ENCODE measurements at places on chromosomes 1 and 21.

GRCh38 chr21:38495242-38495641 is 3.0 kb downstream of the ERG start:
- DNase-seq, result no peak

- no peak for DNase-seq
These were observed 57.6 kb downstream of the ZNHIT6 start for GRCh38 chr1:85650645-85651044.

- DNase-seq, result no peak
These were observed 2.2 kb downstream of the TENT5B start for GRCh38 chr1:27010226-27010994.

DNA sequence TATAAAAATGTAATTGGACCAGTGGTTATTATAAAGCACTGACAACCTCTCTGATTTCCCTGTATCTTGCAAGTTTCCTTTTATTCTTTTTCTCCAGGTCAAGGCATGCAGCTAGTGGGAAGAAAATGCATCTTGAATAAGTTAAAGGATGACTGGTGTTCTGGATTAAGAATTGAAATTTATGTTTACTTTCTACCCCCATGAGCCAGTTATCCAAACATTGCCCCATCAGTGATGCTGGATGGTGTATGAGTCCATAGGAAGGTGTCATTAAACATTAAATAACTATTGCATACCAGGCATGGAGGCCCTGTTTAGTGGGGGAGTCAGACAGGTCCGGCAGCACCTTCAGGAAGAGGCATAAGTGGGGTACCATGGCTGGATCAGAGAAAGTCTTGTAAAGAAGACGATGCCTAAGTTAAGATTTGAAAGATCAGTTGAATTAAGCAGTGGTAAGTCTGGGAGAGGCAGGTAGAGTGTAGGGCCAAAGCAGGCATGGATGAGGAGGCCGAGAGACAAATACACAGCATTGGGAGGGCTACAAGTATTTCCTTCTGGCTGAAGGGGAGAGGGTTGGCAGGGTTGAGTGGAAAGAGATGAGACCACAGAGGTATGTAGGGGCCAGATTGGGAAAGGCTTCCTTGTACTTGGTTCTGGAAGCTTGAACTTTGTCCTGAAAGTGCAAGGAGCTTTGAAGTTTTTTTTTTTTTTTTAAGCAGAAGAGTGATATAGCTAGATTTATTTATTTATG is 5.7 kb downstream of the SZRD1 start:
- no peak for DNase-seq

GRCh38 chr21:38455403-38455802 is 42.9 kb downstream of the ERG start:
- no peak for DNase-seq

- DNase-seq, result no peak
These were observed 15.3 kb downstream of the UCK2 start for GRCh38 chr1:165842671-165843129.

GRCh38 chr1:177274687-177275211 is 104.0 kb downstream of the BRINP2 start:
- DNase-seq, result no peak

DNA sequence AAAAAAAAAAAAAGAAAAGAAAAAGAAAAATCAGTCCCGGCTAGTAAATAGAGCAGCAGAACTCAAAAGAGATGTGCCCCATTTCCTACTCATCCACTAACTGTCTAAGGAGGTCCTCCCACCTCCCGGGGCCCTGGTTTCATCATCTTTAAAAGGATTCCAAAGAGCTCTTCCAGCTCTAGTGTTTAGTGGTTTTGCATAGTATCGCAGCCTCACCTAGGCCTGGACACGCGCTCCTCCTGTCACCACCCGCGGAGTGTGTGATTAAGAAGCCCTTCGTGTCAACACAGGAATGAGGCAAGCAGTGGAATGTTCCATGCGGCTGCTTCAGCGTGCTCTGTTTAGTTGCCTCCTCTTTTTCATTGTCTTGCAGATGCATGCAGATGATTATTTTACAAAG is 49.0 kb downstream of the LBR start:
- DNase-seq, result no peak

GRCh38 chr1:3441410-3441847 is 13.0 kb upstream of the ARHGEF16 start:
- DNase-seq, result no peak

DNA sequence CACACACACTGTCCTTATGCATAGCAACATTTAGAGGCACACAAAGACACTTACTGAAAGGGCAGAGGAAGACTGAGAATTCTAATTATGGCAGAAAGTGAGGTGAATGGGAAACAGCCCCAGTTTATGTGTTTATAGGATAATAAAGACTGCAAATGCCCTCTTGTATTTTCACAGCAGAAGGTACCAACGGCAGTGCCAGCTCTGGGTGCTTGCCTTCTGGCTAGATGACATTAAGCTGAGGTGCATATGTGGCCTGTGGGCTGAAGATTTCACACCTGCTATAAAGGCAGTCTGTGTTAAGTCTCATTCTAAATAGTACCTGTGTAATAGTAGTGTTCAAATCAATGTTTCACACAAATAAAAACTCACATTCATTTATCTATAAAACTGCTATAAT is 347.2 kb upstream of the ZRANB2 start:
- no peak for DNase-seq

- peak; percentile 43 for DNase-seq
These were observed 3.3 kb upstream of the IRF2BP2 start for GRCh38 chr1:234613128-234613875.

- no peak for DNase-seq
These were observed 3.5 kb upstream of the UBXN10 start for GRCh38 chr1:20182415-20182814.

- no peak for DNase-seq
These were observed 191.2 kb downstream of the C1orf94 start for GRCh38 chr1:34367954-34368353.

DNA sequence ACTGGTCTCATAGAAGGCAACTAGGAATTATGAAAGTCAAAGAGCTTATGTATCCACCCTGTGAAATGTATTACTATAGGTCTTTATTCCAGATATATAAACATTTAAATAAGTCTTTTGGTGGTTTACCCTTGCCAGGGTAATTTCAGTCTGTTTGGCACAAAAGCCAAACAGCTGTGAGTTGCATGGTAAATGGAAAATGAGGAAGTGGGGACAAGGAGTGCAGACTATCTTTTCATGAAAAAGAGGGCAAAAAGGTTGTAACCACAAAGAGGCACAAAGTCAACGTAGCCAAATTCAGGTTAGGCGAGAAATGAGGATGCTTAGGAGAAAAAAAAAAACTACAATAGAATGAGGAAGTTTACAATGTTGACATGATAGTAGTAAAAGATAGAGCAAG is 492.3 kb upstream of the PRMT6 start:
- DNase-seq, result no peak

DNA sequence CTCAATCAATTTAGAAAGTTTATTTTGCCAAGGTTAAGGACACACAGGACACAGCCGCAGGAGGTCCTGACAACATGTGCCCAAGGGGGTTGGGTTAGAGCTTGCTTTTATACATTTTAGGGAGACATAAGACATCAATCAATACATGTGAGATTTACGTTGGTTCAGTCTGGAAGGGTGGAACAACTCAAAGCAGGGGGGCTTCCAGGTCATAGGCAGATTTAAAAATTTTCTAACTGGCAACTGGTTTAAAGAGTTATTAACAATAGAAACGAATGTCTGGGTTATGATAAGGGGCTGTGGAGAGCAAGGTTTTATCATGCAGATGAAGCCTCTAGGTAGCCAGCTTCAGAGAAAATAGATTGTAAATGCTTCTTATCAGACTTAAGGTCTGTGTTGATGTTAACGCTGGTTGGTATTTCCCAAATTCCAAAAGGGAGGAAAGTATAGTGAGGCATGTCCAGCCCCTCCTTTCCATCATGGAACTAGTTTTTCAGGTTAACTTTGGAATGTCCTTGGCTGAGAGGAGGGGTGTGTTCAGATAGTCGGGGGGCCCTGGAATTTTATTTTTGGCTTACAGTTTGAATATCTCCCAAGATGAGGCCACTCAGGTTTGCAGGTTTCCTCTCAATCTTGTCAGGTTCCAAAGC is 31.0 kb upstream of the TGFBR3 start:
- no peak for DNase-seq

DNA sequence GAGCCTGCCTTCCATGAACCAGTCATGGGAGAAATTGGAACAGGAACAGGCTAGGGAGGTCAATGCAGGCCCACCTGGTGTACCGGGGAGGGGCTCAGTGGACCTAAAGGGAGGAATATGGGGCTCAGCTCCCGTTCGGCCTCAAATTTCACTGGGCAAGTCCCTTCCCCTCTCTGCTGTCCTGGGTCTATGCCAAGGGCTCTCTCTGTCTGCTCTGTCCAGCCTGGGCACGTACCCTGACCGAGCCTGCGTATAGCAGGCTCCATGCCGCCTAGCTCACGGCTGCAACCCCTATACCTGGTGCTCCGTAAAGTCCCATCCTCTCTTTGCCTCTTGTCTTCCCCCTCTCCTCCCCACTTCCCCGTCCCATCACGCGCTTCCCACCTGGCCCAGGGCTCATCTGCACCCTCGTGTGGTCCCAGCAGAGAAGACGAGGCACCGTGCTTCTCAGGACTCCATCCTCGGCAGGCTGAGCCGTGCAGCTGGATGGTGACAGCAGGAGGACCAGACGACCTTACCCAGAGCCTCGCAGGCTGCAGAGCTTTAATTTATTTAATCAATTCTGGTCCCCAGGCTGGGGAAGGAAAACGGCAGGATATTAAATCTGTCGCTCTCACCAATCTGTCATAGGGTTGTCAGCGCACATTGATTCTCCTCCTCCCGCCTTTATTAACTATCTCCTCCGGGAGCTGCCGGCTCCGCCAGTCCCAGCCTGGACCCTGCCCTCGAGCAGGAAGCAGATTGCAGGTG is 25.0 kb upstream of the DISP3 start:
- DNase-seq, result no peak

- DNase-seq, result no peak
These were observed 8.1 kb downstream of the ADAMTS5 start for GRCh38 chr21:26958788-26959187.

GRCh38 chr1:41784531-41785274 is 134.0 kb downstream of the HIVEP3 start:
- DNase-seq, result no peak

DNA sequence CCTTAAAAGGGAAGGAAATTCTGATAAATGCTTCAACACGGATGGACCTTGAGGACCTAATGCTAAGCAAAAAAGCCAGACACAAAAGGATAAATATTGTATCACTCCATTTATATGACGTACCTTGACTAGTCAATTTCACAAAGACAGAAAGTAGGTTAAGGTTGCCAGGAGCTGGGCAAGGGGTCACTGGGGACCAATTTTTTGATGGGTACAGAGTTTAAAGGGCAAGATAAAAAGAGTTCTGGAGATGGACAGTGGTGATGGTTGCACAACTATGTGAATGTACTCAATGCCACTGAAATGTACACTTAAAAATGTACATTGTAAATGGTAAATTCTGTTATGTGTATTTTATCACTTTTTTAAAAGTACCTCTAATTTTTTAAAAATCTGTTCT is 32.1 kb upstream of the SLAMF9 start:
- no peak for DNase-seq

GRCh38 chr1:118264343-118264742 is 79.3 kb upstream of the SPAG17 start:
- no peak for DNase-seq

- no peak for DNase-seq
These were observed 9.5 kb downstream of the CTSK start for GRCh38 chr1:150798525-150798924.

- no peak for DNase-seq
These were observed 27.3 kb downstream of the COG2 start for GRCh38 chr1:230669543-230669942.
